ENCODE measurements at places on chromosomes 12 and 14. TPM values are rescaled to one million over a fixed set of nuclear protein-coding genes. Genes with fewer than 3 reads are reported as not detected.

The EXOC3L4 gene
- not detected for total RNA-seq

The SRGAP1 gene
- total RNA-seq: 0.64 TPM

GRCh38 chr12:108821407-108822397, 35.7 kb downstream of the SSH1 start:
- no peak for DNase-seq

The SMIM41 gene
- total RNA-seq: not detected

DNA sequence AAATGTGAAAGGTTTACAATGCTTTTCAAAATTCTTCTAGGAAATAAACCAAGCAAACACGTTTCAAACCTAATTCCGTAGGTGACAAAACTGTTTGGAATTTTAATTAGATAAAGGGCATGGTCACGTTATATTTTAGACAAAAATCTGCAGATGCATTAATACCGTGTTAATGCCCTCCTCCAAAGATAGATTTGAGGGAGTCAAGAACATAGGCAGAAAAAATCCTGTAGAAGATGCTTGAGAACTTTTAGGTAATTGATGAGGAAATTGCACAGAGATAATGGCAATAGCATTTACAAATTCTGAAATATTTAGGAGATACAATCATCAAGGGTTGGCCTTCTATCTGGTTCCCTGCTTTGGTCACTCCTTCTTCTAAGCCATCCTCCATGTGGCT, 212.6 kb downstream of the TMTC3 start:
- no peak for DNase-seq

The RPS6KL1 gene
- total RNA-seq: 5.0 TPM
